ENCODE measurements at places on chromosomes 2 and 18. TPM values are rescaled to one million over a fixed set of nuclear protein-coding genes. Genes with fewer than 3 reads are reported as not detected.

Gene AGXT
- polyA plus RNA-seq: 0.49 TPM

Gene GALNT14
- 1.1 TPM for polyA plus RNA-seq

Gene CHST9
- 0.38 TPM for polyA plus RNA-seq

Gene ATP8B1
- 20.1 TPM for polyA plus RNA-seq

Gene LYG2
- not detected for polyA plus RNA-seq

Gene ARHGAP25
- polyA plus RNA-seq: 4.4 TPM

Gene RAB10
- polyA plus RNA-seq: 80.0 TPM

Gene TEX261
- polyA plus RNA-seq: 44.4 TPM

Gene DSG4
- polyA plus RNA-seq: not detected

Gene RBKS
- 1.7 TPM for polyA plus RNA-seq

Data from urinary bladder (tissue), 4 donors.